ENCODE measurements at places on chromosomes 6 and 20.
A peak's percentile ranks its signal among the peaks of the same experiment; 100 is the strongest.

GRCh38 chr6:75481936-75482593 lies 11.5 kb downstream of the FILIP1 start:
- no peak for DNase-seq

GRCh38 chr20:1838556-1839279 lies 56.5 kb upstream of the SIRPA start:
- DNase-seq: no peak

DNA sequence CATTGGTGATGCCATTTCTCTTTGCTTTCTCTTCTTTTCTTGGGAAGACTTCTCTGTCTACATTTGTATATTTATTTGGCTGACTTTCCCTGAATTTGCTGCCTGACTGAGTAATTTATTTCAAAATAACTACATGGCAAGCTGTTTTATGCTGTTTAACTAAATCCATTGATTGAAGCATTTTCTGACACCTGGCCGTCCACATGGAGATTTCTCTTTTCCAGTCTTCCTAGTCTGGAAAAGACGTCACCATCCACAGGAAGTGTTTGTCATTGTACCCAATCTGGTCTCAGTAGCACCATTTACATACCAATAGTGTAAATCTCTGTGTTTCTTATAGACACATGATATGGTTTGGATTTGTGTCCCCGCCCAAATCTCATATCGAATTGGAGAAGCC lies 9.2 kb upstream of the MAS1L start:
- no peak for DNase-seq

DNA sequence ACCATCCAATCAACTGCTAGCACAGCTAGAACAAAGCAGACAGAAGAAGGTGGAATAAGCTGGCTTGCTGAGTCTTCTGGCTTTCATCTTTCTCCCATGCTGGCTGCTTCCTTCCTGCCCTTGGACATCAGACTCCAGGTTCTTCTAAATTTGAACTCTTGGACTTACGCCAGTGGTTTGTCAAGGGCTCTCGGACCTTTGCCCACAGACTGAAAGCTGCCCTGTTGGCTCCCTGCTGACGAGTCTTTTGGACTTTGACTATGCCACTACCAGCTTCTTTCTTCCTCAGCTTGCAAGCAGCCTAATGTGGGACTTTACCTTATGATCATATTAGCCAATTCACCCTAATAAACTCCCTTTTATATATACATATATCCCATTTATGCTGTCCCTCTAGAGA lies 164.1 kb upstream of the GJE1 start:
- DNase-seq: no peak

DNA sequence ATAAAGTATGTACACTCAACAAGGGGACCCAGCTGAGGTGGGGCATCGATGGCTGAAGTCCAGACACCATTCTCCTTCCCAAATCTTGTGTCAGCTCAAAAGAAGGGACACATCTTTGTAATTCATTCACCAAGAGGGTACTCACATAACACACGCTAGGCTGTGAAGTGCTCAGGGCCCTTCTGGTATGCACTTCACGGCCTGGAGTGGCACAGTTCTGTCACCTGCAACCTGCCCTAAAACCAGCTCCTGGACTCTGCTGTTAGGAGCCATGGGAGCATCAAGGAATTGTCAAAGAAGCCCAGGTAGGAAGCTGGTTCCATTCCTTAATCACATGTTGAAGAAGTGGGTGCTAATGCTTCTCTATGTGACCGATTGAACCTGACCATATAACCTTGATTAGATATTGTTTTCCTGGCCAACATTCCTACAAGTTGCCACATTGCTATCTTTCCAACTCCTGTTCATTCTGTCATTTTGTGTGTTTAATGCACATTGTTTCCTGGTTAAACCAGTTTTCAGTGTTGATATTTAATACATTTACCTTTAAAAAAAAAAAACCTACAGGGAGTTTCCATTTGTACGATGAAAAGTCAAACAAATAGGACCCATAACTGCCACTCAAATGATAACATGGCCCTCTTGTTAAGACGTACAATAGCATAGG lies 127.3 kb downstream of the TNFRSF21 start:
- no peak for DNase-seq

- DNase-seq: no peak
Measured at GRCh38 chr20:61478611-61479305, 226.7 kb downstream of the CDH4 start.

GRCh38 chr6:169140986-169141495 lies 112.6 kb downstream of the THBS2 start:
- DNase-seq: peak; percentile 40

GRCh38 chr6:166969390-166970002 lies 13.1 kb upstream of the RNASET2 start:
- DNase-seq: no peak

- no peak for DNase-seq
Measured at GRCh38 chr6:8110117-8110721, 7.9 kb upstream of the EEF1E1 start.

DNA sequence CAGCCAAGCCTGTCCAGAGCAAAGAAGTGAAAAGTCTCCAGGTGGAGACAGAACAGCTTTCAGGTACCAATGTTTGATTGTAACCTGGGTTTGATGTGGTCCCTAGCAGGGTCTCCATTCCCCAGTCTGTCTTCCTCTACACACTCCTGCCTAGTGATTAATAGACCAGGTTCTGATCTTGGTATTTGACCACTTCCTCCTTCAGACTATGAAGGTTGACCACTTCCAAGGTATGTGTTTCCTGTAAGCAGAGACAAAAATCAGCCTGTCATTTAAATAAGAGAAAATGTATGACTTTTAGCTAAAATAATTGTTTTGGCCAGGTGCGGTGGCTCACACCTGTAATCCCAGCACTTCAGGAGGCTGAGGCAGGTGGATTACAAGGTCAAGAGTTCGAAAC lies 41.8 kb upstream of the TOP1 start:
- no peak for DNase-seq

- no peak for DNase-seq
Measured at GRCh38 chr6:170175644-170176135, 115.2 kb downstream of the DLL1 start.

- DNase-seq: peak; percentile 14
Measured at GRCh38 chr20:2519115-2519809, 10.5 kb upstream of the ZNF343 start.

DNA sequence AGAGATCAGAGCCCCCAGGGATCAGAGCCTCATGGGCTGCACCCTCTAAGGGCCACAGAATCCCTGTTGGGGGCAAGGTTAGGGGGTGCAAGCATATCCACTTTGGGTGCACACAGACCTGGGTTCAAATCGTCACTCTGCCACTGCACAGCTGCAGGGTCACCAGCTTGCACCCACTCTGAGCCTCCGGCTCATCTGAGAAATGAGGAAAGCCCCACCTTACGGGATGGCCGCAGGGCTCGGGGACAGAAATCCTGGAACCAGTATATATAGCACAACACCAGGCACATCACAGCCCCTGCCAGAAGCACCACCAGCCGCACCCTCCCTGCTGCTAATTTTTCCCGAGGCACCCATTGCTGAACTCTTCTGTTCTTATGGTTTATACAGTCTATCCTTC lies 169.6 kb downstream of the NFATC2 start:
- DNase-seq: no peak

GRCh38 chr6:14072084-14072483 lies 45.5 kb upstream of the CD83 start:
- no peak for DNase-seq

DNA sequence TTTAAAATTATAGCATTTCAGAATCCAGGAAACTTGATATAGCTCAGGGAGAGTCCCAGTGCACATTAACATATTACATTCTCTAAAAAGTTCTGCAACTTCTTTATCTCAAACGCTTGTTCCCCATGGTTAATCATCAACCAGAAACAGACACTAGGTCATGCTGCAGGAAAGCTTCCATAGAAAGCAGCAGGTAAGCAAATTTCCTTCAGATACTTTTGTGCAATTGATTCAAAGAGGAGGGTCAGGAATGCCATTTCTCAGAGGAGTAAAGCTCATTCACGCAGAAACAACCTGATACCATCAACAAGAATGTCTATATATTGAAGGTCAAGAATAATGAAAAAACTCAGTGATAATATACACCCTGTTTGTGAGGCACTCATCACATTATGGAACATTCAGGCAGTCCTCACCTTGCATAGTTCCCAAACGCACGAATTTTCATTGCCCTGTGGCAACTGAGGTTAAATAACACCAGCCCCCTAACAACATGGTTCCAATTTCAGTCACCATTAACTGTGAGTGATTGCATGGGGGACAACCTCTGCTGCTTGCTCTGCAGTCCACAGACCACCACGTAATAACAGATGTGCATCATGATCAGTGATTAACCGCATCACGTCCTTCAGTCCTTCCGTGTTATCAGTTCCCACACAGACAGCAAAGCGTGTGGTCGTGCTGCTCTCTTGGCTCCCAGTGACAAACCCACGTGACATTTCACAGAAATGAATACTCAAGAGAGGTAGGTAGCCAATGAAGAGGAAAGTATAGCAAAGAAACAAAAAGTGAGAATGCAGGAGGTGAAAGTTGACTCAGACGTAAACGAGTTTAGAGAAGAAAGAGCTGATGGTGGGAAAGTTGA lies 95.7 kb downstream of the LY86 start:
- DNase-seq: no peak

DNA sequence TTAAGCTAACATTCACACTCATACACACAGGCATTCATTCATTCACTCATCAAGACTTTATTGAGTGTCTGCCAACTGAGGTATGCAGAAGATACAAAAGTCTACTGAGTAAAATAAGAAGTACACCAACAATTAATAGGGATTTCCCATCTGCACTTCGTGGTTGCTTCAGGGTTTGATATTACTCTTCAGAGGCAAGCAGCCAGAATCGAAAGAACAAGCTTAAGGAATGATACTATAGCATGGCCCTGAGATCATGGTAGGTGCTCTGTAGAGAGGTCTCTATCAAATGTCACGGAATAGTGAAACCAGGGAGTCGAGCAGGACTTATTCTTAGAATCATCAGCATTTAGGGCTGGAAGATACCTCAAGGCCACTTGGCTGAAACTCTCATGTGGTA lies 135.4 kb downstream of the NRN1 start:
- no peak for DNase-seq

- DNase-seq: no peak
Measured at GRCh38 chr20:29326376-29327070, 1930.9 kb upstream of the DEFB115 start.

- no peak for DNase-seq
Measured at GRCh38 chr6:84284428-84285049, 57.1 kb upstream of the CEP162 start.

DNA sequence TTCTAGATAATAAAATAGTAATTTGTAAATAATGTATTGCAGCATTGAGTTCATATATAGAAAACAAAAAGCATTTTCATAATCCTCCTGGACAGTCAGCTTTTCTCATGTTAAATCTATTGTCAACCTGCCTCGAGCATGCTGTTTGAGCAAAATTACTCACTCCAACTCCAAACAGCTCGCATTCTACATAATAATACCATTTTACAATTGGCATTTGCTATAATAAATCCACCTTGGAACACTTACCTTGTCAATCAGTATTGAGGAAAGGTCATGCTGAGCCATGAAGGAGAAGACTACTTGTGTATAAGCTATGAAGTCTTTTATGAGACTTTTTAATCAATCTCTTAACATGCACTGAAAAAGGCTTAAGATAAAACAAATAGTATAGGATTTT lies 682.6 kb downstream of the CBLN4 start:
- no peak for DNase-seq

DNA sequence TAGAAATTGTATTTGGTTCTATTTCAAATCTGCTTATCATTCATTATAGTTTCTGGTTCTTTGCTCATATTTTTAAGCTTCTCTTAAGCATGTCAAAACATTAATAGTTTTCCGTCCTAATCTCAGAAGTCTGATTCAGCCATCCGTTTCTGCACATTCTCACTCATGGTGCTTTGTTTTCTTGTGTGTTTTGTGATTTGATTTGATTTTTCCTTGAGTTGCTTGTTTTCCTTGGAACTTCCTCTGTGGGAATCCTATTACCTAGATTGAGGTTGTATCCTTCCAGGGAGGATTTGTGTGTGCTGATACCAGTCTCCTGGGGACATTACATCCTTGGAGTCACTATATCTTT lies 7.9 kb downstream of the SNX9 start:
- no peak for DNase-seq

- no peak for DNase-seq
Measured at GRCh38 chr6:96099069-96099468, 83.3 kb downstream of the FUT9 start.

GRCh38 chr6:149941583-149942460 lies at the start of gene ULBP2:
Gene ULBP2 (plus strand): TSS chr6:149942014. CDS start chr6:149942073, 59 bp downstream.
- DNase-seq: peak; percentile 68

DNA sequence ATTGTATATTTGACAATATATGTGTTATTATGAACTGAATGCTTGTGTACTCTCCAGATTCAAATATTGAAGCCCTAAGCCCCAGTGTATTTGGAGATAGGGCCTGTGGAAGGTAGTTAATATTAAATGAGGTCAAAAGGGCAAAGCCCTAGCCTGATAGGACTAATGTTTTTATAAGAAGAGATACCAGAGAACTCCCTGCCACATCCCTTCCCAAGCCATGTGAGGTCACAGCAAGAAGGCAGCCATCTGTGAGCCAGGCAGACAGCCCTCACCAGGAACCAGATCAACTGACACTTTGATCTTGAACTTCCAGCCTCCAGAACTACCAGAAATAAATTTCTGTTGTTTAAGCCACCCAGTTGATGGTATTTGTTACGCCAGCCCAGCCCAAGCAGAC lies 36.4 kb upstream of the FBXL4 start:
- no peak for DNase-seq

GRCh38 chr20:11797156-11797555 lies 120.5 kb upstream of the BTBD3 start:
- no peak for DNase-seq

DNA sequence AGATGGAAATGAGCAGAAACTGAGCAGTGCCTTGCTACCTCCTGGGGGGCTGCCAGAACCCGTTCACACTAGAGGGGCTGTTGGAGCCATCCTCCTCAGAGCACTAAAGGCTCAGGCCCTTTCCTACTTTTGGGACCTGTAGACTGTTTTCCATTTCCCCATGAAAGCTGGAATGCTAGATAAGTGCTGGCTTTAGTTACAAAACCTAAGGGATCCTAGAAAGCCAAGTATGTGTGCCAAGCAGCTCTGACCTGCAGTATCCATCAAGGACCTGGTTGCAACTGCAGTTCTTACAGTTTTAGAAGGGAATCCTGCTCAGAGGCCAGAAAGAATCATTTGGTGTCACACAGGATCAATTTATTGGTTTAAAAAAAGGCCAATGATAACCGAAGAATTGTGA lies 176.7 kb upstream of the COL21A1 start:
- DNase-seq: no peak

DNA sequence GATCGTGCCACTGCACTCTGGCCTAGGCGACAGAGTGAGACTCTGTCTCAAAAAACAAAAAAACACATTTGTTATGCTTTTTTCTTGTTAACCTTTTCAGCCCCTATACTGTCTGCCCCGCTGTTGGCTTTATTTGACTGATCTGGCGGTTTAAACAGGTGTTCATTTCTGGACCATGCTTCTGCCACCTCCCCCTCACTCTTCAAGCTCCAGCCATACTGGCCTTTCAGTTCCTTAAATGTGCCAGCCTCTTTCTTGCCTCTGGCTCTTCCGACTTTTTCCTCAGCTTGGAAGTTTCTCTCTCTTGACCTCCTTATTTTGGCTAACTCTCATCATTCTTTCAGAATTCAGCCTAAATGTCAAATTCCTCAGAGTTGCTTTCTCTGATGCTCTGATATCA lies 35.2 kb upstream of the TXLNB start:
- no peak for DNase-seq

- DNase-seq: no peak
Measured at GRCh38 chr20:57751411-57751810, 41.6 kb upstream of the PMEPA1 start.

Data from foreskin melanocyte (primary cell).